ENCODE measurements at places on chromosomes 7 and 10.

DNA sequence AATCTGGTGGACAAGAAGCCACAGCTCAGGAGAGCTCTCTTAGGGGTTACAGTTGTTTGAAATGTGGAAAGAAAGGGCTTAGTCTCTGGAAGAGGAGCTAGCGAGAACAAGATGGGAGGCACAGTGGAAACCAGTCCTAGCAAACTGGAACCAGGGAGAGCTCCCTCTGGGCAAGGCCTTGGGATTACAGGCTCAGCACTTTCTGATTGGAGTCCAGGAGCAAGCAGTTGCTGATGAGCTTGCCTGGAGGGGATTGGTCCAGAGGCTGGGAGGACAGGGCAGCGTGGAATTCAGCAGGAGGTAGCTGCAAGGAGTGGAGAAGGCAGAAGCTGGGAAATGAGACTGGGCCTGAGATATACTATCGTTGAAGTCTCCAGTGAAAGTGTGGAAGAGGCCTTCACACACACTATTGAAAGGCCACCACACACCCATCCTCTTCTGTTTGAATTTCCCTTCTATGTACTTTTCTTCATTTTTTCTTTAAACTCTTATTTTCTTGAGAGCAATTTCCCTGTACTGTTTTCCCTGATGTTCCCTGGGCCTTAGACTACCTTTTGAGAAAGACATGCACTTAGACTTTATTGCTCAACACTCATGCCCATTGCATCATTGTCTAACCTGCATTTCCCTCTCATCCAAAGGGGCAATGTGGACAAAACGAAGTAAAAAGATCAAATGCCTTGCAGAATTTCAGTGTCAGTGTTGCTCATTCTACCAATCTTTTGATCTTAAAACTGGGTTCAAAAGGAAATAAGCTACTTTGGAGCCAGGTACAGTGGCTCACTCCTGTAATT lies 57.8 kb upstream of the LANCL2 start:
- DNase-seq = no peak

- no peak for DNase-seq
Measured at GRCh38 chr10:11713963-11714362, 28.2 kb upstream of the ECHDC3 start.

GRCh38 chr7:45599851-45600706 lies 25.9 kb downstream of the ADCY1 start:
- no peak for DNase-seq

DNA sequence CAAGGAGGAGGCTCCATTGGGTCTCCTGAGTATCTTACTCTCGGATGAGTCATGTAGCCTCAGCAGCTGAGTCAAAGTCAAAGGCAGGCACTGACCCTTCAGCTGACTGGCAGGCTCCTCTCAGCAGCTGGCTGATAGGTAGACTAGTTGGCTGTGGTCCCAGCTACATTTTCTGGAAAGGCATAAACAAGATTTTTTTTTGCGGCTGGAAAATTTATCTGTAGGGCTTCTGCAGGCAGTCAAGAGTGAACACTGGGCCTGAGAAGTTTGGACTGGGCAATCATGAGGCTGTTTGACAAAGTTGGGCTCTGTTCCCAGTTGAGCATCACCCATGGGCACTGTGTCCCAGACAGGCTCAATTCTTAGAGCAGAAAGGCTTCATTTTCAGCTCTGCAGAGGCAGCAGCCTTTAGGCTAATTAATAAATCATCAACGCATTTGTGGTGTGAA lies 796.2 kb downstream of the CCSER2 start:
- no peak for DNase-seq

DNA sequence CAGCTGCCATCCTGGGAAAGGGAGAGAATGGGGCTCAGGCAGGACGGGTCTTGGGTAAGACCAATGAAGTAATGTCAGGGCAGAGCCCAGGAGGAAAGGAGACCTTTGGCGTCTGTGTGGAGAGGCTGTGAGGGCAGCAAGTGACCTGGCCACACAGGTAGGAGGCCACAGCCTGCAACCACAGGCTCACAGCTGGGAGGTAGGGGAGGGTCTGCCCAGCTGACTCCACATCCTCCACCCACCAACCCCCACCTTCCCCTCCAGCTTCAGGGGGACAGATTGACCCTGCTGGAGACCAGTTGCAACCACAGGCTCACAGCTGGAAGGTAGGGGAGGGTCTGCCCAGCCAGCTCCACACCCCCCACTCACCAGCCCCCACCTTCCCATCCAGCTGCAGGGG lies 262.2 kb upstream of the TCERG1L start:
- no peak for DNase-seq

DNA sequence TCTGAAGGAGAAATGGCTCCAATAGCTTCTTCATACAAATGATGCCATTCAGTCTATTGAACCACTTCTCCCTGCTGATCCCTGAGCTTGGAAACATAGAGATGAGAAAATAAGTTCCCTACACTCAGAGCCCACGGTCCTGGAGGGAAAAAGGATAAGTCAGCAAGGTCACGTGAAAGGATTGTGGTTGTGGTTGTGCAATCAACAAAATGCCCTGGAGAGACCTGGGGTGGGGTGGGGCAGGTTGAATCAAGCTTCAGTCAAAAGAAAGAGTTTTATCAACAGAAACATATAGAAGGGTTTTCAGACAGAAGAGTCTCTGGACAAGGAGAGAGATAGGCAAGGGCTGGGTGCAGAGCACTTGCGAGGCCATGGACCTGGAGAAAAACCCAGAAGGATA lies 30.1 kb downstream of the C10orf90 start:
- peak; percentile 8 for DNase-seq

DNA sequence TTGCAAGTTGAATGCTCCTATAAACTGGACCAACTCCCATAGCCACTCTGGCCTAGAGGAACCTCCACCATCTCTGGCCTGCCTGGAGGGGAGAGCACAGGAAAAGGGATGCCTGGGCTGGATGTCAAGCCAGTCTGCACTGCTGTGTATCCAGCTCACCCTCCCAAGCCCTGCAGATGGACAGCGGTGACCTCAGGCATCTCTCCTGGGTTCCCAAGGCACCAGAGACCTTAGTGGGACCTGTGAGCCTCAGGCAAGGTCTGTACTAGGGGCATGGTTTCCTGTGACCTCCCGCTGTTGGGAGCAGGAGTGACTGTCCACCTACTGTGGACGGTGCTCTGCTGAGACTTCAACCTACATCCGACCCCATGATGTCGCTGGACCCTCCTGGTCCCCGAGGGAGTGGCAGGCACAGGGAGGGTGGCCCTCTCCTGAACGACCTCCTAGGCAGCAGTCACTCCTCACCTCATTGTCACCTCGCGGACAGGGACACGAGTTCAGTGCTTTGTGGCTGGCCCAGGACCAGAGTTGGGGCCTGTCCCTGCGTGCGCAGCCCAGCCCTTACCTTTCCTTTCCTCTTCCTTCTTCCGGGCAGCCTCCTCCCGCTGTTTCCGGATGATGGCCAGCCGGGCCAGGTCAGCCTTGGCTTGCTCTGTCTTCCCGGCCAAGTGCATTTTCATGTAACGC lies 11.0 kb downstream of the PDAP1 start:
- no peak for DNase-seq

- DNase-seq = peak; percentile 87
Measured at GRCh38 chr10:61779950-61780659, 117.4 kb downstream of the CABCOCO1 start.

DNA sequence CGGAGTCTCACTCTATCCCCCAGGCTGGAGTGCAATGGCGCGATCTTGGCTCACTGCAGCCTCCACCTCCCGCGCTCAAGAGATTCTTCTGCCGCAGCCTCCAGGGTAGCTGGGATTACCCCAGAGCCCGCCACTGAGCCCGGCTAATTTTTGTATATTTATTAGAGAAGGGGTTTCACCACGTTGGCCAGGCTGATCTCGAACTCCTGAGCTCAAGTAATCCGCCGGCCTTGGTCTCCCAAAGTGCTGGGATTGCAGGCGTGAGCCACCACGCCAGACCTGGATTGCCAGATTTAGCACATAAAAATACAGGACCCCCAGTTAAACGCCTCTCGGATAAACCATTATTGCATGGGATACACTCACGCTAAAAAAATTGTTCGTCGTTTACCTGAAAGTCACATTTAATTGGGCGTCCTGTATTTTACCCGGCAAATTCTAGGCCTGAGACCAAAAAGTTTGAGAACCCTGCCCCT lies 375 bp upstream of the GATAD1 start:
- DNase-seq = no peak

GRCh38 chr7:26170663-26171062 lies 18.7 kb downstream of the NFE2L3 start:
- no peak for DNase-seq

DNA sequence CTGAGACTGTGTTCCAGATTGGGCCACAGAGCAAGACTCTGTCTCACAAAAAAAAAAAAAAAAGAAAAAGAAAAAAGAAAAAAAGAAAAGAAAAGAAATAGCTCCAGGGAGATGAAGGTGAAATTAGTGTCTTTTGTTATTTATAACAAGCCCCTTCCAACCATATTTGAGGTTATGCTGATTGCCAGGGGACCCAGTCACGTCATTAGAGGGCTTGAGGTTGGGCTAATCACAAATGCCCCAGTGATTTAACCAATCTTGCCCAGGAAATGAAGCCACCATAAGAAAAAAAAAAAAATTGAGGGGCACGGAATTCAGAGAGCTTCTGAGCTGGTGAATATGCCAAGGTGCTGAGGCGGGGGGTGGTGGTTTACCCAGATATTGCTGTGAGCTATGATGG lies 11.3 kb upstream of the RNF216 start:
- DNase-seq = no peak

DNA sequence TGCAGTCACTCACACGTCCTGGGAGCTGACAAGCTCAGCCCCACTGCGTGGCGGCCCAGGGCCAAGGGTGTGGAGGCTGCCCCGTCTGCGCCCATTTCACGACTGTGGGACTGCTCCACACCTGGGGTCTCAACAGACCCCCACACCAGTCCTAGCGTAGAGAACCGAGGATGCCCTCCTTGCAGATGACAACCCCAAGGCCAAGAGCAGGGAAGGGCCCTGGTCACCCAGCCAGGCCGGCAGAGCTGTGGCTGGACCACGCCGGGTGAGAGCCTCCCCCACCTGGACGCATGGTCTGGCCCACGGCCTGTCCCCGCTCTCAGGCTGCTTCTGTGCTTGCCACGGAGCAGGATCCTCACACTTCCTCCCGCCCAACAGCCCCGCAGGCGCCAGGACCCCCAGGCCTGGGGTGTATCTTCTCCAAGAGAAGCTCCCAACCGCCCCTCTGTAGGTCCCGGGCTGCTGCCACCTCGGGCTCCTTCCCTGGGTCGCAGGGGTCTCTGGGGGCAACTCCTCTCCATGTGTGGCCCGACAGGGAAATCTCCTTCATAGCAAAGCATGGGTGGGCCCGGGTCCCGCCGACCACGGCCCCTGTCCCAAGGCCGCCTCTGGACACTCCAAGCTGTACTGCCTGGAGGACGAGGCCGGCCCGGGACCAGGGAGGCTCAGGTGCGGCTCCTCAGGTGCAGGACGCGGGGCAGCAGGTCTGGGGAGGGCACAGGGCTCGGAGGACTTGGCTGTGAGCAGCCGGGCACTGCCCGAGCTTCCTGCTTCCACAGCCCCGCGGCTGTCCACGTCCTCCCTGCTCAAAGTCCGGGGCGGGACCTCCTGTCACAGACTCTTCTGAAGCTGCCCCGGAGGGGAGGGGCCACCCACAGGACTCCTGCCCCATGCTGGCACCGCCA lies 88.8 kb downstream of the FOXL3 start:
- no peak for DNase-seq

GRCh38 chr7:45036796-45037195 lies 36.8 kb downstream of the CCM2 start:
- no peak for DNase-seq

- DNase-seq = no peak
Measured at GRCh38 chr10:10846504-10846900, 171.2 kb upstream of the CELF2 start.

DNA sequence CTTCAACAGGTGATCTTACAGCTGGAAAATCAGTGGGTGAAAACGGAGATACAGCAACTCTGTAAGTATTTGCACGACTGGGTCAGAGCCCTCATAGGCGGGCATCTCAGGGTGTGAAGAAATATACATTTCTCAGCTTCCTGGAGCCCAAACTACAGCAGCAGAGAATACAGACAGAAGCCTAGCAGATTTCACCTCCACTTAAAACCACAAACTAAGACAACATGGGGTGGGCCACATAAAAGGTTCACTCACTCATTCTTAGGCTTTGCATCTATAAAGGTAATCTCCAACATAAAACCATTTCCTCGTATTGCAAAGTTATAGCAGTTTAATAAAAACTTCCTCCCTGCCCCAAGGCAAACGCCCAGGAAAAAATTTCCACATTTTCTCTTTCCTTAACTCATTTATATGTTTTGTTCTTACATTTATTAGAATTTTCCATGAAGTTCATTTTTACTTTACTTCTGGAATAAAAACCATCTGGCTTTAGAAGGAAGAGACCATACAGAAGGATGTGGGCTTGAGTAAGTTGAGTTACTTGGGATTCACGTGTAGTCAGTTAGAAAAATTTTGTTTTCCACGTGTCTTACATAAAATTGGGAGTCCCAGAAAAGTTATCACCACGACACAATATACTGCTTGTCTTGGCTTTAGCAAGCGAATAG lies 327.1 kb downstream of the FRMD4A start:
- no peak for DNase-seq

DNA sequence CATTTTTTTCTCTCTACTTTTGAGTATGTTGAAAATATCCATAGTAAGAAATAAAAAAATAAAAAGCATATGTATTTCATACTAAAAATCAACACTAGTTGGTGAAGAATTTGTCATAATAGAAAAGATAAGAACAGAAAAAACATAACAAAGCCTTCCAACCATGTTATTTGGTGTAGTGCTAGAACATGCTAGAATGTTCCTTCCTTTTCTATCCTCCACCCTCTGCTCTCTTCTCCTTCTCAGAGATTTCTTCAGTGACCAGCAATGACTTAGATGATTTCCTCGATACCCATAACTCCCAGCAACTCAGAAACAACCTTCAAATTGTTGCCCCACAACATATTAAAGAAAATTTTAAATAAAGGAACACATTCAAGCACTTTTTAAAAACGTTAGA lies 2.6 kb downstream of the ZC3HAV1 start:
- DNase-seq = no peak

DNA sequence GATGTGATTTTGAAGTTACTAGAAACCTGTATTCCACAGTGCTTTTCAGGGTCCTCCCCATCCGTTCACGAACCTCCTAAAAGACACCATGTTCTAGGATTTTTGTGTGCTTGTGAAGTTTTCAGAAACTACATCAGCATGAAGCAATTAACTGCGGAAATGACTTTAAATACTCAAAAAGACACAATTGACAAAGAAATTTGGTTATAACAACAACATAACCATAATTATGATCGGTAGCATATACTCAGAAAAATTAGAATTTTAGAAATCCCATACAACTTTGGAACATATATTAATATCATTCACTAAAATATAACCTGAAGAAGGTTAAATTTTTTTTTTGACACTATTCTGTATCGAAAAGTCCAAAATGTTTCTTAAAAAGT lies 43.8 kb upstream of the FAM20C start:
- DNase-seq = no peak

- DNase-seq = no peak
Measured at GRCh38 chr10:82914655-82915136, 1039.7 kb downstream of the NRG3 start.

DNA sequence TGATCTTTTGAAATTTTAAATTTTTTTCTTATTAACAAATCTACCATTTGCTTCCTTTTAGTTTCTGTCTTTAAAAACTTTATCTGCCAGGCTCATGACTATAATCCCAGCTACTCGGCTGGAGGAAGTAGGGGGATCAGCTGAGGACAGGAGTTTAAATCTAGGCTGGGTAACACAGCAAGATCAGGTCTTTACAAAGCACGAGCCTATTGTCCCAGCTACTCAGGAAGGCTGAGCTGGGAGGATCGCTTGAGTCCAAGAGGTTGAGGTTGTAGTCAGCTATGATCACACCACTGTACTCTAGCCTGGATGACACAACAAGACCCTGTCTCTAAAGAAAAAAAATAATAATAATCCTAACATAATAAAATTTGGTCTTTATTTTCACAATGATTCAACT lies 17.5 kb downstream of the DPY19L1 start:
- DNase-seq = no peak

Measured in fibroblast of skin of scalp (primary cell).